ENCODE measurements at places on chromosomes 11 and 22.

DNA sequence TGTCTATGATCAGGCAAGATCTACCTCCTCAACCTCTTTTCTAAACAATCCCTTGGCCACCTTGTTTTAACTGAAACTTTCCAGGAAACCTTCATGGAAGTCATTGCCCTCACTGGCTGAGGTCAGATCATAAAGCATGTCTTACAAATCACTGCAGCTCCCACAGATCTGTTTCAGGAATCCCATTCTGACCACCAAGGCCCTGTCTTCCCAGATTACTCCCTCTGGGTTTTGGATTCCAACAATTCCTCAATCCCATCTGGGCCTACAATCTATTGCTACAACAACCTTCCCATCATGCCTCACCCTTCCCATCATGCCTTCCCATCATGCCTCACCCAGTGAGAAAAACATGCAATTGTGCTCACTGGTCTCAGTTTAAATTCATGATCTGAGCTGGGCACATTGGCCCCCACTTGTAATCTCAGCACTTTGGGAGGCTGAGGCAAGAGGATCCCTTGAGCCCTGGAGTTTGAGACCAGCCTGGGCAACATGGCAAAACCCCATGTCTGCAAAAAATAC is 15.9 kb downstream of the ADAMTS15 start:
- no peak for DNase-seq

GRCh38 chr22:18975434-18976196 is 39.5 kb upstream of the PRODH start:
- DNase-seq = no peak

GRCh38 chr11:18063862-18064434 is 17.9 kb upstream of the TPH1 start:
- peak; percentile 91 for DNase-seq

- DNase-seq = no peak
These were observed 131.7 kb downstream of the GRIK4 start for GRCh38 chr11:120643284-120643683.

DNA sequence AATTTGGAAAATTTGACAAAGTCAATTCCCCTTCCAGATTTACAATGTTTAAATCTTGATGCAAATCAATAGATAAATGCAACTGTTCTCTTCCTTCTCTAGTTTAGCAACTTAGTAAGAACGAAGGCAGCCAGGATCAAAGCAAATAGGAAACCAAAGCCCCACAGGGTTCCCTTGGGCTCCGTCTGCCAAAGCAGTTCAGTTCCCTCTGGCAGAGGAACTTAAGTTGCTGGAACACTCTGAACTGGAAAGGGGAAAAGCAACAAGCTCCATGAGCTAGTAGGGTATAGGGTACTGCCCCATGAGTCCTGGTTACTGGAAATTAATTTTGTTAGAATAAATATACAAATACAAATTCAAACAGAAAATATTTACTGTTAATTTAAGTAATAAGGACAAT is 91.3 kb downstream of the RELT start:
- no peak for DNase-seq

DNA sequence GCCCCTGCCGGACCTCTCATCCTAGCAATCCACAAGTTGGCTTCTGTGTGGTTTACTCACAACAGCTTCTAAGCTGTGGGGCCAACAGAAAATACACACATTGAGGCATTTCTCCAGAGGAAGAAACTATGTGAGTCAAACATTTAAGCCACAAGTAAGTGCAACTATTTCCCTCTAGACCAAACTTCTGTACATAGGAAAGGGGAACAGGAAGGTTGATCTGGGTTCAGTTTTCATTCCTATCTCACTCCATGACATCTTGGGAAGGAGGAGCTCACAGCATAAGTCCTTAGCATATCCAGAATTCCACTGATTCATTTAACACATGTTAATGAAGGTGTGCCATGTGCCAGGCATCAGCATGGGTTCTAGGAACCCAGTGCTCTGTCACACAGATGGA is 72.8 kb upstream of the PICALM start:
- no peak for DNase-seq

GRCh38 chr11:59172345-59173079 is 580 bp downstream of the DTX4 start:
- no peak for DNase-seq

- DNase-seq = no peak
These were observed 6.1 kb downstream of the CD81 start for GRCh38 chr11:2382936-2383851.

All from NCI-H524 treated with DMSO at 0.1 percent for 48 hours (cell line).